ENCODE measurements at places on chromosomes 13 and 19.
A peak's percentile ranks its signal among the peaks of the same experiment; 100 is the strongest.

GRCh38 chr19:41537789-41538188 is 38.2 kb upstream of the CEACAM21 start:
- no peak for DNase-seq

DNA sequence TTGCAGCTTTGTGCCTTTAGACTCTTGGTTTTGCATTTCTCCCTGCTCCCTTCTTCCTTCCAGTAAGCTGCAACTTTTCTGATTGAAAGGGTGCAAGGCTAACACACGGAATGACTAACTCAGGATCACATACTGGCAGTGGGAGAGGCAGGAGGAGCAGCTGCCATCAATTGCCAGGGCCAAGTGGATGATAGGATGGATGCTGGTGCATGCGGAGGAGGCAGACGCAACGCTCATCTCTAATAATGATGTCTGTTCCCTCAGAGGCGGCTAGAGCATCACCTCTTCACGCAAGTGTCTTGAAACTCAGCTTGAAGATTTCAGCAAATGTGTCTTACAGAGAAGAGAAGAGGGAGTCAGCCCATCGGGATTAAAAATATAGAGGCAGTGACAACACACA is 49.5 kb upstream of the TPM4 start:
- no peak for DNase-seq

- DNase-seq: no peak
Observed at GRCh38 chr13:112990783-112991182, 21.8 kb downstream of the MCF2L start.

GRCh38 chr13:26132756-26133155 is 80.9 kb upstream of the SHISA2 start:
- DNase-seq: no peak

DNA sequence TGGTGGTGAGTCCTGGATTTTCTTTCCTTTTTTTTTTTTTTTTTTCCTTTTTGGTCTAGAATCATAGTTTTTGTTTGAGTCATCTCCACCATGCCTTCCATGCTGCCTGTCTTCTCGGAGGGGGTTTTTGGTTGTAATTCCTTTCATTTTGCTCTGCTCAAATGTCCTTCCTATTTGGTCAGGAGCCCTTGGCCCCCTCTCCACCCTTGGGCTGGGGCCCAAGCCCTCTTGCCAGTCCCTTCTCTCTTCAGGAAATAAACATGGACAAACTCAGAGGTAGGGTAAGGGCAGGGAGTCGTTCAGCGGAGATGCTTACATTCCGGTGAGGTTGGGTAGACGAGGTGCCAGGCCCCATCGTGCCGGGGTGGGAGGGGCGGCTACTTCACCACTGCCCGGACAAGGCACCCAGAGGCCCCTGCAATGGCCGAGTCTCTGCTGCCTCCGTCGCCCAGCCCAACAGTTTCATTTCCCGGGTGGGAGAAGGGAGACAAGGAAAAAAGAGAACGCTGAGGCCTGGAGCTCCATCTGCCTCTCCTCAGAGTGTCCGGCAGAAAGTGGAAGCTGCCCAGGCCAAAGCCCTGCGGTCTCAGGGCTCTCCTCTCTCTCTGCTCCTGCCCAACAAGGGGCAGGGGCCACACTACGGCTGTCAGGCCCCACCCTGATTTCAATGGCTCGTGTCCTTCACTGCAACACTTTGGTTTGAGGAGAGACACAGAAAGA is 12.7 kb downstream of the ZNF574 start:
- DNase-seq: no peak

DNA sequence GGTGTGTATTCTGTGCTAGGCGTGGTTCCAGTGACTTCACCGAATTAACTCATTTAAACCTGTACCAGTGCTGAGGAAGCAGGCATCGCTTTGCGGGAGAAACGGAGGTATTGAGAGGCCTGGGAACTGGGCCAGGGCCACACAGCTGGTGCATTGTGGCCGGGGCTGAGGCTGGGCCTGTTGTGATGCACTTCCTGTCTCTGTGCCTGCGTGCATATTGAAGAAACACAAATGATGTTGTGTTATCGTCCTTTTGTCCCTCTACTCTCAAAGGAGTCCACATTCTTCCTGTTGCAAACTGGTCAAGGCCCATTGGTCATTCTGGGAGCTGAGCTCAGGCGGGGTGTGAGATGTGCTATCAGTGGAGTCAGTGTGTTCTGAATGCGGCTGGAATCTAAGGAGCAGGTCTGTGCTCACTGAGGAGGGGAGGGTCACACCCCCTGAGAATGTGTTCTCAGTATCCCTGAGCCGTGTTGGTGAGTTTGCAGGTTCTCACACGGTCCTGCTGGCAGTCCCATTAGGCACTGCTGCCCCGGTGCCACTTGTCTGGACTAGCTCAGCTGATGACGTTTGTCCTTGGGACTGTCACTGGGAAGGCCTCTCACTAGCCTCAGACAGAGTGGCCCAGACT is 62.1 kb downstream of the ARHGEF7 start:
- no peak for DNase-seq

GRCh38 chr19:44587963-44588770 is 25.2 kb upstream of the IGSF23 start:
- DNase-seq: no peak

GRCh38 chr19:663682-664117 is 686 bp upstream of the RNF126 start:
- DNase-seq: no peak

- no peak for DNase-seq
Observed at GRCh38 chr13:51261610-51262249, 39.5 kb downstream of the FAM124A start.

DNA sequence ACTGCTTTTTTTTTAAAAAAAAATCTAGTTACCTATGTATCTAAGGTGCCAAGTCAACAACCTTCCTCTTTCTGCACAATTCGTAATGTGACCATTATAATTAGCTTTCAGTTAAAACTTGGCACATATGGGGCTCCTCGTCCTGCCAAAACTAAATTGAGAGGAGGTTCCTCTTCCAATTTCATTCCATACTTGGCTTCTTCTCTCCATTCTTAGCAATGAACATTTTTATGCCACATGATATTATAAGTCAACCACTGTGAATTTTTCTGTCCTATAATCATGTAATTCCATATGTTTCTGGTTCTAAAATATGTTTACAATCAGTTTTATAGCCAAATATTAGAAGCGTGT is 177.0 kb downstream of the DCLK1 start:
- DNase-seq: peak; percentile 63

DNA sequence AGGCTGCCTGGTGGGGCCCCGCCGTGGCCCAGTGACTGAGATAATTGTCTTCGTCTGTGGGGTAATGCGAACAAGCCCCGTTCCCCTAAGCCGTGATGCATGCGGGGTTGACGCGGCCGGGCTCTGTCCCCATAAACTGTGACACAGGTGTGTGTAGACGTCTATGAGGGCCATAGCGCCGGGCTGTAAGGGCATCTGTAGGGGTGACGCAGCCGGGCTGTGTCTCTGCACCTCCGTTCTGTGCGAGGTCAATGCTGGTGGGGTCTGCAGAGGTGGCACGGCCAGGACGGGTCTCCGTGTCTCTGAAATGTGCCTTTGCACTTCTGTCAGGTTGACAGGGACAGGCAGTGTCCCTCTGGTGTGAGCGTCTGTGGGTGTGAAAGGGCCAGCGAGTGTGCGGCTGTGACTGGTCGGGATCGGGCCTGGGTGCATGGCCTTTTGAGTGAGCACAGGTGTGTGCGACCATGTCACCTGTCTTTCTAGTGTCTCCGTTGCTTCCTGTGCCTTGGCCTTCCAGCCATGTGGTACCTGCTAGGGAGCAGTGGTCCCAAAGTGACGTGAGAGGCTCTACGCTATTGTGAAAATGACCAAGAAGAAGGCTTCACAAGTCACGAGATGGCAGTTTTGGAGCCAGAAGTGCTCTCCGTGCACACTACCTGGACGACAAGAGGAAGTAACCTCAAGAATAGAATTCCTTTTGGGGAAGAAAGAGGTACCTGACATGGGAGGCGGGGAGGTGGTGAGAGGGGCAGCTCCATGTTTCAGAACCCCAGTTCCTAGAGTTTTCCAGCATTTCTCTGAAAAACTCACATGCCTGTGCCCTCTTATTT is 16.4 kb upstream of the ZNF331 start:
- DNase-seq: no peak

DNA sequence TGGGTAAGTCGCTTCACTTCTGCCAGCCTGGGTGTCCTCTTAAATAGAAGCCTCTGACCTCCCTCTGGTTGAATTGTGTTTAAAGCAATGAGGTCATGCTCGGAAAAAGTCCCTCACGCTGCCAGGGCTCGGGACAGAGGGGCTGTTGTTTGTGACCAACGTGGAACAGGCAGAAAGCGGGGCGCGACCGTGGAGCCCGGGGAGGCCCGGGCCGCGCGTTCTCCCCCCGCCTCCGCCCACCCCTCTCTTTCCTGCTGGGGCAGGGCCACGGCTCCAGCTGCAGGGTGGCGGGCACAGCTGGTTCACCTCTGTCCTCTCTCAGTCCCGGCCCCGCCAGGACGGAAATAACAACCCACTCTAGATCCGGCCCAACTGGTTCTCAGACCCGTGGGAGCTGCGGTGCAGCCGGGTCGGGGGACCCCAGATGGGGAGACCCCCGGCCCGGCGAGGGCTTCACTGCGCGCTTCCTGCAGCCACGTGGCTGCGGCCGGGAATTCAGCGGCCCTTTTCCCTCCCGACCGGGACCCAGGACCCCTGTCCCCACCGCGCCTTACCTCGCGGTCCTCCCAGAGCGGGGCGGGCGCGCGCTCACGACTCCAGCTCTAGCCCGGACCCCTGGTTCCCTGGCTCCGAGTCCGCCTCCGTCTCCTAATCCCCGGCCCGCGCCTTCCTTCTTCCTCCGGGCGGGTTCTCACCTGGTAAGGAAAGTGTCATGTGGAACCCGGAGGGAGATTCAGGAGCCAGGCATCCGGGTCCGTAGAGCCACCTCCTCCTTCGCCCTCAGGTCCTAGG is 1.9 kb downstream of the CDC42EP5 start:
- DNase-seq: no peak

- no peak for DNase-seq
Observed at GRCh38 chr13:75180805-75181455, 301.0 kb downstream of the TBC1D4 start.

GRCh38 chr19:19202707-19203011 is 555 bp downstream of the NR2C2AP start:
- DNase-seq: no peak

DNA sequence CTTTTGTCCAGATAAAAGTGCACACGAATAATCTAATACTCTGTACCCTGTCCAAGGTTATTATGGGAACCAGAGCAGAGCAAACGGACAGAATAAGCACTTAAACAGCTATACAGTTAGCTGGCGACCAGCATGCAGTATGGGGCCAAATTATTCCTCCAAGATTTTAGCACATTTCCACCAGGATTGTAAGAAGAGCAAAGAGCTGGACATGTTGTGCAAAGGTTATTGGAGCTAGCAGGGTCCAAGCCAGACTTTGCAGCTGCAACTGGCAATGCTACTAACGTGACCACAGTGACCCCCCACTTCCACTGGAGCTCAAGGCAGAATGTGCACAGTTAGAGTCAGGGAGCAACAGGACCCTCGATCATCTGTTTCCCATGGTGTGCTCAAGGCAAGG is 89.9 kb downstream of the COL4A1 start:
- DNase-seq: no peak

- no peak for DNase-seq
Observed at GRCh38 chr13:22173610-22174009, 502.7 kb downstream of the FGF9 start.

DNA sequence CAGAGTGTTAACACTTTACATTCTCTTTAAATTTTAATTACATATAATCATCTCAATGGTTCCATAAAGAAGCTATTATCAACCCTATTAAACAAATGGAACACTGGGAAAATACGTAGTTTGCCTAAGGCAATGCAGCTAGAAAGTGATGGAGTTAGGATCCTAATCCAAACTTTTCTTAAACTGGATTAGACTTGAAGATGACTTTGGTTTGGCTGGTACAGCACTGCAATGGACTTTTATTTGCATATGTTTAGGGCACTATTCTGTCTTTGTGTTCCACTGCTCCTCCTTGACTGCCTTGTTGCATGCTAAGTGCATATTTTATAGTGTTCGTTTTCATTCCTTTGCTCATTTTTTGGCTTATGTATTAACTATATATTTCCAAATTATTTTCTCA is 133.5 kb upstream of the UFM1 start:
- DNase-seq: no peak

- DNase-seq: no peak
Observed at GRCh38 chr19:38003438-38004185, 96.6 kb downstream of the SIPA1L3 start.

GRCh38 chr13:71828564-71828963 is 38.4 kb downstream of the DACH1 start:
- no peak for DNase-seq

- DNase-seq: peak; percentile 62
Observed at GRCh38 chr19:3387645-3388589, 21.5 kb downstream of the NFIC start.

GRCh38 chr13:45728759-45729158 is 26.6 kb downstream of the CBY2 start:
- DNase-seq: no peak

DNA sequence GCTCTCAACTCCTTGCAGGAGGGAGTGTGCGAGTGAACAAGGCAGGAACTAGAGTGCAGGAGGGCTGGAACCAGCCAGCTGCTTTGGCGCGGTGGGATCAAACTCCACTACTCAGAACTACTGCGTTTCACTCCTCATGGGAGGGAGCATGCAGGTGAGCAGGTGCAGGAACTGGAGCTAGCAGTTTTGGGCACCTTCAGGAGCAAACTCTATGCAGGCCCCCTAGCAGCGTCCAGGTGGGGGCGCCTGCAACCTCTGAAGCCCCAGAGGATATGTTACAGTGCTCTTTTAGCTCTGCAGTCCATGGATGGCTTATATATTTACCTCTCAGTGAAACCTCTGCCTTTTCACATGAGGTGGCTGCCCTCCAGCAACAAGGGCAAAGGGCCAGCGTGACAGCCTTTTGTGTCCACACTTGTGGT is 1303.4 kb downstream of the PCDH9 start:
- DNase-seq: no peak

GRCh38 chr13:113378825-113379224 is 14.9 kb upstream of the GRTP1 start:
- no peak for DNase-seq

- DNase-seq: no peak
Observed at GRCh38 chr19:14786421-14786851, 8.1 kb upstream of the ADGRE2 start.

GRCh38 chr13:110305949-110306339 is 1.0 kb downstream of the COL4A1 start:
- DNase-seq: no peak

DNA sequence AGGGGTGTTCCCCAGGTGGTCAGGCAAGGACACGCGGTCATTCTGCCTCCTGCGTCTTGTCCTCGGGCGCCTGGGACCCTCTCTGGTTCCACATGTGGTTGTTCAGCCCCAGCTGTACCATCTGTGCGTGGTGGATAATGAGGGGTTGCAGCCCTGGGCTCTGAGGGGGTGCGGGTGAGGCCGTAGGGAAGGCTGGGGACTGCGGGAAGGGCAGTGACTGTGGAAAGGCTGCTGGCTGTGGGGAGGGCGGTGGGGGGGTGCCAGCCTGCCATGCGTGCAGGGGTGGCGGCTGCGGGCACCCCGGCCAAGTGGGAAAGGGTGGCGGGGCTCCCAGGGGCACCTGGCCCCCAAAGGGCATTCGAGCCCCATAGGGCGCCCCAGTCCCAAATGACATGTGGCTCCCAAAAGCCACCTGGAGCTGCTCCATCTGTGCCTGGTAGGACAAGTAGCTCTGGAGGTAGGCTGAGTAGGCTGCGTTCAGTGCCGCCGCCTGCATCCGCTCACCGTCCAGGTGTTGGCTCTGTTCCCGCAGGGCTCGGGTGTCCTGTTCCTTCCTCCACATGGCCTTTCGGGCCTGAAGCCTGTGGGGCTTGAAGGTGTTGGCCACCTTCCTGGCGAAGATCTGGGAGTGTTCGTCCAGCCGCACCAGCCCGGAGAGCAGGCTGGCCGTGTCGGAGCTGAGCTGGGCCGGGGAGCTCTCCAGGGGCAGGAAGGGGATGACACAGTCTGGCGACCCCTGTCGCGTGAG is 15.1 kb downstream of the TICAM1 start:
- no peak for DNase-seq

- DNase-seq: no peak
Observed at GRCh38 chr19:4365791-4366665, 22.7 kb downstream of the MPND start.
